NCI-H2171 (cell line): ENCODE measurements at places on chromosomes 6 and 20.

- no peak for DNase-seq
These were observed 45.7 kb downstream of the RNASET2 start for GRCh38 chr6:166910601-166911000.

DNA sequence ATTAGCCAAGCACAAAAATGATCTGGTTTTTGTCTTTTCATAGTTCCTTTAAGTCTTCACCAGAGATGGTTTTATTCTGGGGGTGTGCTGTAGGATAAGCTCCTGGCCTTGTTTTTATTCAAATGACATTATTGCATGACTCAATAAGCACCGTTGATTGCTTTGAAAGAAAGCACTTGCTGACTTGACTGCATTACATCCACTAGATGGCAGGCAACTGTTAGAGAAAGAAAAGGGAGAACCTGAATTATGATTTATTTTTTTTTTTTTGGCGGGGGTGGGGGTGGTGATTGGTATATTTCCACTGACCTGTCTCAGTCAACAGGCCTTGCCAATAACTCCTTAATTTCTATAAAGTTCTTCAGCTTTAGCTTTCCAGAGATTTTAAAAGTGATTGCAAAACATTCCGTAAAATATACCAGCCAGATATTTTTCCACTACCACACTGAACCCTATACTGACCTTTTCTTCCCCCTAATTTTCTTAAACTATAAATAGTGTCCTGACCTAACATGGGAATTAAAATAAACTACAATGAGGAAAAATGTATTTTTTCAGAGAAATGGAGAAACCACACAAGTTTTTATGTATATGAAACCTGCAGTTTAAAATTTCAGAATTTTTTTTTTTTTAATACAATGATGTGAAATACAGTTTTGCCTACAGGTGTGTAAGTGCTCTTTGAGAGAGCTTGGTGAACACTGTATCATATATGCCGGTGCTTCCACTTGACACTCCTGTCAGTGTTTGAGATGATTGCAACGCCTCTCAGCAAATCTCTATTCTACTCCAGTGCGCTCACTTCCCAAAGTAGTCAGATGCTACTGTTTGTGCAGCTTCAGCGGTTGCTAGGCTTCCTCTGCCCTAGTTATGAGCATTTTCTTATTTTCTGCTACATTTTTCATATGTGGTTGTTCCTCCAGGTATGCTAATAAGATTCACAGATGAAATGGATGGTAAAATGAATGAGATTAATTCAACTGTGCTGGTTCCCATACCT lies 274.3 kb downstream of the CD109 start:
- peak; percentile 1 for DNase-seq

DNA sequence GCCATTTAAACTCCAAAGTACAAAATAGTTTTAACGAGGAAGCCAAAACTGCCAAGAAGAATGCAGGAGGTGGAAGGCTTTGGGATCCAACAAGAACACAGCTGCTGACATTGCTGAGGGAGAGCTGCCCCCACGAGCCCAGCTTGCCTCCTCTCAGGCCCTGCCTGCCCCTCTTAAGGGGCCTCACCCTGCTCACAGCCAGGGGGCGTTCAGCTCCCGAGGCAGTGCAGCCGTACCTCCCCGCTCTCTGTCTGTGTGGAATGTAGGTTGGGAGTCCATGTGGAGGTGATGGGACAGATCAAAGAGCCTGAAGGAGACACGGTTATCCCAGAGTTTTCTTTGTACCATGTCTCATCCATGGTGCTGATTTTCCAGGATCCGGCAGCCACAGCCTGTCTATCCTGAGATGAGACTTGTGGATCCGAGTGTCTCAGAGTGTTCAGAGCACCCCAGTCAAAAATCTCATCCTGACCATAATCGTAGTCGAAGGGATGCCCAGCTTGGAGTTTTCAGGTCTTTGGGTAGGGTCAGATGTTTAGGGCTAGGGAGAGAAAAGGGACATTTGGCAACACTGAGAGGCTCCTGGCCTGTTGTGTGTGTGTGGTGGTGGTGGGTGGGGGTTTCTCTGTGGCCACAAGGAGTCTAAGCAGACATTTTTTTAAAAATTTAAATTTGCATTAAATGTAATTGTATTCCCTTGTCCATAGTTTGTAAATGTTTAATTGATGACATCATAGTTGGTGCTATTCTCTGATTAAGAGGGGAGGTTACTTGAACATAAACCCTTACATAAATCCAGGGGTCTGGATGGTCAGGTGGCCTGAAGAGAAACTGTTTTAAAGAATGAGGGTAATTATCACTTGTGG lies 111.4 kb upstream of the CLDN20 start:
- no peak for DNase-seq

GRCh38 chr20:19758501-19759331 lies 658 bp downstream of the RIN2 start:
- DNase-seq: peak; percentile 93

GRCh38 chr6:158837684-158838625 lies 18.8 kb upstream of the EZR start:
- DNase-seq: no peak

DNA sequence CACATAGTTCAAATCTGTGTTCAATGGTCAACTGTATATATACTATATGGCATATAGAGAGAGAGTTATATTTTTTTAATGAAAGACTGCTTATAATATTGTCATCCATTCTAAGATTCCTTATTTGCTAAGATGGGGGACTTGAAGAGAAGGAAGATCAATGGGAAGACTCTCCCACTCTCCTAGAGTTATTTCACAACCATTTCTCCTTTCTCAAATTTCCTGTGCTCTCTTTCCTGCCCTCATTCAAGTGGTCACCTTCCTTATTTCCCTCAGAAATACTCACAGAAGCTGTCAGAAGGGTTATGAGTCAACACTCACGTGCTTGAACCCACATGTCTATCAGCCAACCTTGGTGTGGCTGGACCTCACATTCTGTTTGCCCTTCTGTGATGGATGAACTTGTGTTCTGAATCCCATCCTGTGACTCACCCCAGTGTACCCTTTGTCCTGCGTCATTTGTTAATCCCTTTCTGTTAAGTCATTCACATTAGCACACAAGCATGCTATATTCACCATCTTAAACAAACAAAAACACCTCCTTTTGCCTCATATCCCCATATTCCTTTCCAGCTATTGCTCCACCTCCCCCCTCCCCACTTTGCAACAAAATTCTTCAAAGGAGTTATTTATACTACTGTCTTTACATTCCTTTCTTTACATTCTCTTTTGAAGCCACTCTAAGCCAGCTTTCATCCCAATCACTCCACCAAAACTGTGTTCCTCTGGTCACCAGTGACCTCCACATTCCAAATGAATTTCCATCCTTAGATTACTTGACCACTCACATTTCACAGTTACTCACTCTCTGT lies 279.3 kb upstream of the TCF21 start:
- no peak for DNase-seq

GRCh38 chr6:134493789-134494188 lies 175.9 kb upstream of the SGK1 start:
- DNase-seq: no peak
